CD4-positive, alpha-beta memory T cell (primary cell): ENCODE measurements at places on chromosomes 12 and 14.
A peak's percentile ranks its signal among the peaks of the same experiment; 100 is the strongest.

- DNase-seq: no peak
These were observed 36.9 kb downstream of the DIO3 start for GRCh38 chr14:101598159-101598558.

- peak; percentile 10 for DNase-seq
These were observed 46.7 kb downstream of the IRAK3 start for GRCh38 chr12:66235626-66236281.

- no peak for DNase-seq
These were observed 45.6 kb downstream of the PITPNM2 start for GRCh38 chr12:123105211-123105826.

- DNase-seq: no peak
These were observed 2.6 kb downstream of the ETFRF1 start for GRCh38 chr12:25197608-25198007.

GRCh38 chr12:91722072-91722471 lies 423.6 kb downstream of the BTG1 start:
- DNase-seq: no peak

DNA sequence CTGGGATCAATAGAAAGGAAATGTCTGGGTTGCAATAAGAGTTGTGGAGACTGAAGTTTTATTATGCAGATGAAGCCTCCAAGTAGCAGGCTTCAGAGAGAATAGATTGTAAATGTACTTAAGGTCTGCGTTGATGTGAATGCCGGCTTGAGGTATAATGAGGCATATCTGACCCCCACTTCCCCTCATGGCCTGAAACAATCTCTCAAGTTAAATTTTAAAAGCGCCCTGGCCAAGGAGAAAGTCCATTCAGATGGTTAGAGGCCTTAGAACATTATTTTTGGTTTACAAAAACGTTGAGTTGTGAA lies 28.3 kb upstream of the HIGD1C start:
- no peak for DNase-seq

- DNase-seq: no peak
These were observed 743 bp upstream of the DTX1 start for GRCh38 chr12:113055594-113056380.

GRCh38 chr12:52879394-52880351 lies 25.2 kb downstream of the KRT8 start:
- peak; percentile 70 for DNase-seq

- DNase-seq: no peak
These were observed 45.9 kb upstream of the CNOT2 start for GRCh38 chr12:70197345-70197744.

GRCh38 chr12:98651328-98651727 lies 6.2 kb downstream of the APAF1 start:
- DNase-seq: no peak

- DNase-seq: no peak
These were observed 9.3 kb downstream of the SYNE3 start for GRCh38 chr14:95507174-95507573.

GRCh38 chr12:53380794-53381730 lies 1.1 kb downstream of the SP1 start:
- no peak for DNase-seq

- no peak for DNase-seq
These were observed 189.5 kb upstream of the NTF3 start for GRCh38 chr12:5242440-5242839.

DNA sequence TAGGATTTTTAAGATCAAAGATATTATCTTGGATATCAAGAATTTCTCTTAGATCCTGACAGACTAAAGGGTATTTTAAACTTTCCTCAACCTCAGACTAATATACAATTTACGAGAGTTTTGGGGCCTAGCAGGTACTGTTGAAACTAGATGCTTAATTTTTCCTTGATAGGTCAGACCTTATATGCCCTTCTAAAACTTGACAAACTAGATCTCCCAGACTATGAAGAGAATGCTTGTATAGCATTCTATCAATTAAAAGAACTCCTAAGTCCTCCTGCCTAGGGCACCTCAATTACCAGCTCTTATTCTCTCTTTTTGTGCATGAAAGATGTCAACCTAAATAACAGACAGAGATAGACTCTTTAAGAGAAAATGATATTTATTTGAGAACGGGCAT lies 60.4 kb upstream of the TRIM9 start:
- DNase-seq: no peak

GRCh38 chr12:20096430-20096829 lies 271.9 kb upstream of the PDE3A start:
- no peak for DNase-seq

DNA sequence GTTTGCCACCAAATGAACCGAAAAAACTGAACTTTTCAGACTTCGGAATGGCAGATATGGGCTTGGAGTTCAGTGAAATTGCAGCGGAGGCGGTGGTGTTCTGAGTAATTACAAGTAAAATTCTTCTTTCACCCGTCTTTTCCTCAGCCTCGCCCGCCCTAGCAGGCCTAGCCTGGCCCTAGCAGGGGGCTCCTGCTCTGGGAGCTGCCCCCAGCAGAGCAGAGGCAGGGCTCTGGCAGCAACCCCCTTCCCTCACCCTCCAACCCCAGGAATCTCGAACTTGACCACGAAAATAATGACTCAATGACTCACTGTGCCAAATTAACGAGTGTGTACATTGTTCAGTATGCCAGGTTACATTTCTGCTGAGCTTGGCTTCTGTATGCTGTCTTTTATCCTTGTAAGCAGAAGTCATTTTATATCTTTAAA lies 1.1 kb downstream of the PAPLN start:
- no peak for DNase-seq

DNA sequence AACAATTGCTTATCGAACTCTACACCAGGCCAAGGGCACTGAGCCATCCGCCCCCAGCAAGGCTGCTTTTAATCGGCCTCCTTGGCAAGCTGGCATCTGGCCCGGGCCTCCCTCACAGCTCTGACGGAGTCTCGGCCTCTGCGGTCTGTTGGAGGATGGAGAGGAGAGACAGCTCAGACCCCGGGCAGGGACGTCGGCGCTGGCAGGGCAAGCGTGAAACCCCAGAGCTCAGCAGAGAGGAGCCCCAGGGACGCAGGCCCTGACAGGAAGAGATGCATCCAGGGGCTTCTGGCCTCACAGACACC lies 17.5 kb downstream of the CAMKK2 start:
- no peak for DNase-seq

- no peak for DNase-seq
These were observed 13.8 kb downstream of the PCBP2 start for GRCh38 chr12:53465679-53466078.

DNA sequence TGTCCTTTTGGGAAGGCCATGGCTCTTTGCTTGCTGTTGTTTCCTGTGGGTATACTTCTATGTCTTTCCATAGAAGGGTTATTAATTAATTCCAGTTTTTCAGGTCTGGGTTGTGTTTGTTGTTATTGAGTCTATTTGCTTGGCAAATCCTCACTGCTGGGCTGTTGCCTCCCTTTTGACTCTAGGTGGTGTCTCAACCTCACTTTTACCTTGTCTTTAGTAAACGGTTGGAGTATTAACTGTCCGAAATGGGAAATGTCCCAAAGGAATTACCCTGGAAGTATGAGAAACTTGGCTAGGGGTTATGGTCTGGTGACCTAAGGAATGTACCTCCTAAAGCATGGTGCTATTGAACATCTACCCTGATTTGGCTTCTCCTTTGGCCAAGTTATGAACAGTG lies 16.7 kb downstream of the PRH1 start:
- no peak for DNase-seq

- DNase-seq: no peak
These were observed 51.2 kb downstream of the ACSS3 start for GRCh38 chr12:81128930-81129554.

DNA sequence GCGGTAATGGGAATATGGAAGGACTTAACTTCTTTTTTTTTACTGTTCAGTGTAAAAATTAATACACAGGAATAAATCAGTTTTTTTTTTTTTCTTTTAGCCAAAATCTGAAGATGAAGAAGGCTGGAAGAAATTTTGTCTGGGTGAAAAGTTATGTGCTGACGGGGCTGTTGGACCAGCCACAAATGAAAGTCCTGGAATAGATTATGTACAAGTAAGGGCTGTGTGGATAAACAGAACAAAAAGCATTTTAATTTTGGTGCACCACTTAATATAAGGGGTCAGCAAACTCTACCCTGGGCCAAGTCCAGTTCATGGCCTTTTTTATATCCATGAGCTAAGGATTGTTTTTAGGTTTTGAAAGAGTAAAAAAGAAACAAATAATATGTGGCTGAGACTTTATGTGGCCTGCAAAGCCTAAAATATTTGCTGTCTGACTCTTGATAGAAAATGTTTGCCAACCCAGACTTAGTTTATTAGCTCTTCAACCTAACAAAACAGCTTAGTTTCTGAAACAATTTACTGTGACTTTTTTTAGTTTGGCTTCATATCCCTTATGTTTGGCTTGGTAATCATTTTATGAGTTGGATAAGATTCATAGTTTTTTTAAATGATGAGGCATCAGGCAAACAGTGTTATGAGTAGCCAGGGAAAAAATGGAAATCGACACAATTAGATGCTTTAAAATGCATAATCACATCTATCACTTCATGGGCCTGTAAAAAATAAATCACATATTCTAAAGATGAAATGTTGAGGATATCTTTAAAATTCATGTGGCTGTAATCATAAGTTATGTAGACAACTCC lies 8.4 kb downstream of the GEMIN2 start:
- DNase-seq: no peak

- no peak for DNase-seq
These were observed 723.3 kb upstream of the FLRT2 start for GRCh38 chr14:84806622-84807021.
